ENCODE measurements at places on chromosomes 12 and 14.

DNA sequence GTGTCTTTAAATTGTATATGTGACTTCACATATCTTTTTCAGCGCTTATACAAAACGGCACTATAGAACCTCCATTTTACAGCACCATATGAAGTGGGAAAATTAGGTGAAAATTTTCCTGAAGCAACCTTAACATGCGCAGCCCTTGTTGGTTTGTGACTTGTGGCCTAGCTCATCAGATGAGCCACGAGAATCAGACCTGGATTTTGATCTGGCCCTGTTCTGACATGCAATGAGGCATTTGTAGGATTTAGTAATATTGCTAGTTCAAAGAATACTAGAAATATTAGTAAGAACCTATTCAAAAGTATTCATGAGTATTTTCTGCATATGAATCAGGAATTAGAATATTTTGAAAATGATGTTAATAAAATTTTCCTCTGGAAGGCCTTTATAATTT, 2.9 kb downstream of the CDKN1B start:
- no peak for DNase-seq

DNA sequence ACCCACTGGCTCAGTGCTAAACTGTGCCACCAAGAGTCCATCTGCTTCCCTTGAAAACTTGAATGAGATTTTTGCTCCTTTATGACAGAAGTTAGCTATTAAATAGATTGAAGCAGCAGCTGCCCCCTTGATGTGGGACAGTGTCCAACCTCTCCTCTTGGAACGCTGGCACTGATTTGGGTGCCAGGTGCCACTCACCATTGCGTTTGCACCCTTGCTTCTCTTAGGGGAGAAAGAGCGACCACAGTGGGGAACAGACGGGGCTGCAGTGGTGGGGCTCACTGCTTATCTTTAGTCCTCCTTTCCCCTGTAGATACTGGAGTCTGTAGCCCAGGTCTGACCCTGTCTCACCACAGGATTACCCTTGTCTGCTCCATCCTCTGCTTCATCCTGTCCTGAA, 9.4 kb downstream of the EP400 start:
- DNase-seq = no peak

GRCh38 chr12:82554529-82554928, 132.2 kb upstream of the TMTC2 start:
- no peak for DNase-seq

- DNase-seq = no peak
Observed at GRCh38 chr14:57549765-57550420, 56.2 kb upstream of the CCDC198 start.

DNA sequence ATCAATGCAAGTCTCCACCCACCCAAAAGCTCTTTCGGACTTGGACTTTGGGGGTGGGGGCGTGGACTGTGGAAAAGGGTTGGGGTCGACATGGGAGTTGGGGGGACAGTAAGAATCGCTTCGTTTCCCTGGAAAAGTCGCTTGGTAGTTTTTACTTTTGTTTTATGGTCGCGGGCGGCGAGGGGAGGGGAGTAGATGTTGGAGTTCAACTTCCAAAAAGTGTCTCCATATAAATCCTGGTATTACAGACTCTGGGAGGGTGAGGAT, 568 bp upstream of the BCL11B start:
- no peak for DNase-seq

DNA sequence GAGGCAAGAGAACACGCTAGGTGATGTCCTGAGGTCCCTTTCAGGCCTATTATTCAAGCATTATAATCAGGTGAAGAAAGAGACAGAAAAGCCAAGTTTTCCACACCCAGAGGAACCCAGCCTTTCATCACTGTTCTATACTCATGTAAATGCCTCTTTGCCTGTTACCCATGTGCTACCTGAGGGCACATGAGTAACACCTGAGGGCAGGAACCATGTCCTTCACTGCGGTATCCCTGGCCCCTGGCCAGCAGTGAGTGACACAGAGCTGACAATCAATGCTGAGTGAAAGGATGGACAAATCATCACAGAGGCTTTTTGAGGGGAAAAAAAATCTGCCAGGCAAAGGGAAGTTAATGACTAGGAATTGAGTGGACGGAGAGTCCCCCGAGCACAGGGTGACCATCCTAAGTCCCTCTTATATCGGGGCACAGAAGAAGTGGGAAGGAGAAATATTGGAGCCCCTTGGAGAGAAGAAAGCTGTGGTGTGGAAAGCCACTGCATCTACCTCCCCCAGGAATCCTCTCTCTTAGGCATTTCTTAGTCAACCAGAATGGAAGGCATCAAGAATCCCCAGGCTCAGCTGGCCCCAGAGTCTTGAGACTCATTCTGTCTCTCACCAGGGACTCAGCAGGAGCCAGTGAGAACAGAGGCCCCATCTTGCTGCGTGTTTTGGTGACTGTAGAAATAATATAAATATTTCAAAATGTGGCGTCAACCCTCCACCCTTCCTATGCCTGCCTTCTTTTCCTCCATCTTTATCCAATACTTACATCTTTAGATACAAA, 212.9 kb downstream of the DPF3 start:
- no peak for DNase-seq

DNA sequence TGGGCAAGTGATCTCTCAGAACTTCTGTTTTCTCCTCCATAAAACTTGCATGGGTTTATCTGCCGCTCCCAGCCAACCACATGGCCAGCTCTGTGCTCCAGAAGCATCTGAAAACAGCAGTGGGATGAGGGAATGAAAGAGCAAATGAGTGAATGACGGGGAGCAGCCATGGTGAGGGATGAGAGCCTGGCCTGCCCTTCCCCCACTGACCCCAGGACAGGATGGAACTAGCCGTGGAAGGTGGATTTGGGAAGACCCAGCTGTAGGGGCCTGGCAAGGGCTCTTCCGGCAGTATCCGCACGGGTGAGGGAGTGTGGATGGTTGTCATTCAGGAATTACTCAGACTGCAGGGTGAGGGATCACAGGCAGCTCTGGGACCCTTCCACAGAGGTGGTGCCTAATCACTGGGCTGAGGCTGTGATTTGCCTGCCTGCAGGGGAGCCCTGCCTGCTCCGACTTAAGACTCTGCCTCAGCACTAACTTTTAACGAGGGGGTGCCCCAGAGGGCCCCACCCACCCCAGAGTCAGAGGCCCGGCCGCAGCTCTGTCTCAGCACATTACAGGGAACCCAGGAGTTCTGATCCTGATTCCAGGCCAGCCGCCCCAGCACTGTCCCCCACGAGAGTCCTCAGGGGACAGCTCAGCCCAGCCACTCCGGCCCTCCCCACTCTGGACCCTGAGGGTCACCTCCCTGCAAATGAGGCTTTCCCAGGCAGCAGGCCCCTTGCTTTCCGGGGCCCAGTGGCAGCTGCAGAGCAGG, 136.8 kb upstream of the C14orf180 start:
- no peak for DNase-seq

DNA sequence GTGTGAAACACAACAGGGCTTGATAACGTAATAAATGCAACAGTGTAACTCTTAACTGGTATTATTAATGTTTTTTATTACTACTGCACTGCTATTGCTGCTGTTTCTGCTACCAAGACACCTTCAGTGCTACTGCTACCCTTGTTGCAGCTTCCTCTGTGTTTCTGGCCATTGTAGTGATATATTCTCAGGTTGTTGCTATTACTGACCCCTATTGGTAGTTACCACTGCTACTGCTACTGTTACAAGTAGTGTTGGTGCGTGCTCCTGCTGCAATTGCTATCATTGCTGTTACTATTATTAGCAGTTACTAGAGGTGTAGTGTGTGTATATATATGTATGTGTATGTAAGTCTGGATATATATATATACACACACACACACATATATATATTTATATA, 87.2 kb upstream of the PTPRB start:
- no peak for DNase-seq

- DNase-seq = no peak
Observed at GRCh38 chr12:77625441-77625840, 205.3 kb upstream of the NAV3 start.

DNA sequence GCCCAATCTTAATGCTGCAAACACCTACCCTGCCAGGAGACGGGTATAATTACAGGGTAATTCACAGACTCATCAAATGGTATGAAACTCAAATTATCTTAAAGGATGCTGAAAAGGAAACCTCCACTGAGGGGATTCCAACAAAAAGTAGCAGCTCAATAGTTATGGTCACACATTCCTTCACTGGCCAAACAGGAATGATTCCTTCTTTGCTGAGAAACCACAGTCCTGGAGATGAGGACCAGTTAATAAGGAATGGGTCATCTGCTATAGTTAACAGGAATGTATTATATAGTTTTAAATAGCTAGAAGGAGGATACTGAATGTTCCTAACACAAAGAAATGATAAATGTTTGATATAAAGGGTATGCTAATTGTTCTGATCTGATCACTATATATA, 136.9 kb downstream of the STXBP6 start:
- DNase-seq = no peak

DNA sequence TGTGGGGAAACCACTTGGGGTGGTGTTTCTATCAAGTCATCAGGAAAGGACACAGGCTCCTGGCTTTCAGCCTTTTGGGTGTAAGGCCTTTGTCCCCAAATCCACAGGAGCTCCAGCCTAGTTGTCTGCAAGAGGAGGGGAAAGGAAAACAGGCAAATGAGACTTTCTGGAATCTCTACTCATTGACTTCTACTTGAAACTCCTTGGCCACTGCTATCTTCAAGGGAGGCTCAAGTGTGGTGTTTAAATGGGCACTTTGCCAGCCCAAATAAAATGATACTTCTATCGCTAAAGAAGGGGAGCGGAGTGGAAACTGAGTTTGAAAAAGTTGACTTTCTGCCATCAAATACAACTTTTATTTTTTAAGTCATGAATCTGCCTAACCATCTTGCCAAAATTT, 445.9 kb upstream of the RGS6 start:
- no peak for DNase-seq

- no peak for DNase-seq
Observed at GRCh38 chr12:6214633-6215032, 14.4 kb downstream of the CD9 start.

DNA sequence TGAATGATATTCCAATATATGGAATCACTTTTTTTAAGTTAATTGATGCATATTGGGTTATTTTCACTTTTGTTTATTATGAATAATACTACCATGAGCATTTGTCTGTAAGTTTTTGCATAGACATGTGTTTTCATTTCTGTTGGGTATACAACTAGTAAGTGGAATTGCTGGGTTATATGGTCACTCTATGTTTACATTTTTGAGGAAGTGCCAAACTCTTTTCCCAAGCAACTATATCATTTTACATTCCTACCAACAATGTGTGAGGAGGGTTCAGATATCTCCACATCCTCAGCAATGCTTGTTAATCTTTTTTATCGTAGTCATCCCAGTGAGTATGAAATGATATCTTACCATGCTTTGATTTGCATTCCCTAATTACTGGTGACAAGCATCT, 64.0 kb downstream of the MON2 start:
- no peak for DNase-seq

DNA sequence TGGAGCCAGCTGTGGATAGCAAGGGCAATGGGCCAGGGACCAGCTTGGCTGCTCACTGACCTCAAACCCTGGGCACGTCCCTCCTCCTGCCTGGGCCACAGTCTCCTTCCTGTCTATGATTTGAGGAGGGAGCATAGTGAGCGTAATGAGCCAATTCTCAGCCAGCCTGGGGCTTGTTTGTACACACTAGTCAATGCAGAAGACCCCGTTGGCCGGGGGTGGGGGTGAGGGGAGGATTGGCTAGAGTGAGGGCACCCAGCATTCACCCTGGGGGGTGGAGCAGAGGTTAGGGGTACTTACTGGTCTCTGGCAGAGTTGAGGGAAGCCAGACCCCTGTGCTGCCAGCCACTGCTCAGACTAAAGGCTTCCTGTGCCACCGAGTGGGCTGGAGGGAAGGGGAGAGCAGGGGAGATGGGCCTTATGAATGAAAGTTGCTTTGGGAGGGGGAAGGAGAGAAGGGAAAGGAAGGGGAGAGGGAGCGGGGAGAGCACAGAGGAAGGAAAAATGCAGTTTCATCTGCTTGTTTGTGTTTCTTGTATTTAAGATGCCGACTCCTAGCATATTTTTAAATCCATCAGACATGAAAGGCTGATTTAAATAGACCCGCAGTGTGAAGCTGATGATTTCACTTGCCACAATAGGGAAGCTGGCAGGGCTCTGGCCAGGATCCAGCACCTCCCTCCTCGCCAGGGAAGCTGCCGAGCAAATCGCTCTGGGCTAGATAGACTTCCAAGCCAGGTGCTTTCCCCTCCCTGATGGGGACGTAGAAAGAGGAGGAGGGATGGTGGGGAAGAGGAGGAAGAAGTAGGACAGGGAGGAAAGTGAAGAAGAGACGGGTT, 114.0 kb downstream of the PRMT8 start:
- DNase-seq = peak; percentile 91

DNA sequence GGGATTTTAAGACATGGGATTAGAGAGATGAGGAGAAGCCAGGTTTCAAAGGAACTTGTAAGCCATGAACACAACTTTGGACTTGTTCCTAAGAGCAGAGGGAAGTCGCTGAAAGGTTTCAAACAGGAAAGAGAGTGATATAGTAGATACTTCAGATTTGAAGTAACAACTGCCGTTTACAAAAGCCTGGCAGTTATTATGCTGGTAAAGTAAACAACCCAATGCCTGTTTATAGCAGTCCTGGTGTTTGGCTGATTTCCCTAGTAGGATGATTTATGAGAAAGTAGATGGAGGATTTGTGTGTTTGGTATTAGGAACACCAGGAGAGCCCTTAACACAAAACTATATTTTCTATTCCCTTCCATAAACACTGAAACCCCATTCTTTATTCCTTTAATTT, 285.7 kb downstream of the RMST start:
- no peak for DNase-seq

- DNase-seq = no peak
Observed at GRCh38 chr14:54221432-54221803, 175.4 kb upstream of the CDKN3 start.

GRCh38 chr12:83971781-83972180, 940.8 kb downstream of the SLC6A15 start:
- DNase-seq = no peak

GRCh38 chr14:100774164-100774537, 47.5 kb downstream of the DLK1 start:
- no peak for DNase-seq

GRCh38 chr14:36511981-36512584, 7.9 kb downstream of the NKX2-1 start:
- DNase-seq = no peak

DNA sequence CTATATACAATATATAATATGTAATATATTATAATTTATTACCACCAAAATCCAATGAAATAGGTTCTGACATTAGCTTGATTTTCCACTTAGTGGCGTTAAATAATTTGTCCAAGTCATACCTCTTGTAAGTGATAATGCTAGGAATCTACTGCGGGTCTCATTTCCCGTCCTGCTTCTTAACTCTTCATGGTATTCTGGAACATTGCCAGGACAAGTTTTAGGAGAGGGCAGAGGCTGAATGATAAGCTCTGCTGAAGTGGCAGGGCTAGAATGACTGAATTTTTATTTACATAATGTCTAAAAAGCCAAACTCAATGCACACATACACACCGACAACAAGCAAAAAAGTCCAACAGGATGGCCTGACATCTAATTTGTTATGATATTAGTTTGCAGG, 70.4 kb upstream of the PTPRQ start:
- no peak for DNase-seq

Data from NCI-H2171 (cell line).